ENCODE measurements at places on chromosomes 7 and 10.

DNA sequence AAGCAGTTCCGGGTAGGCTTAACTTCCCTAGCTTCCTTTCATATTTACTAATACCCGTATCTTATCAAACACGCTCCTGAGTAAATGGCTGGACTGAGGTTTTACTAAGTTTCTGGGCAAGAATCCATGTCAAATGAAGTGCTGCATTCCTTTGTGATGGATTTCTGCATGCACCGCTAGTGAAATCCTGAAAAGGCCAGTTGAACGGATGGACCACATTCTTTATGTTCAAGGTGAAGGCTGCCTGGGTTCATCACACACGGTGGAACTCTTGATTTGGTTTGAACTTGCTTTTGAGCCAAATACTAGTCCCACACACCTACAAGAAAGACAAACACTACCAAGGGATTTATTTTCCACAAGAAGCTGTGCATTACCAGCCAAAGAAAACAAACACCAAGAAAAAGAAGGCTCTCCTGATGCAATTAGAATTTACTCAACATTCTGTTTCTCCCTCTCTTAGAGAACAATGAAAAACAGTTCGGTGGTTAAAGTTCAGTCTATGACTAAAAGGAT, 255.0 kb upstream of the SEMA3C start:
- no peak for DNase-seq

DNA sequence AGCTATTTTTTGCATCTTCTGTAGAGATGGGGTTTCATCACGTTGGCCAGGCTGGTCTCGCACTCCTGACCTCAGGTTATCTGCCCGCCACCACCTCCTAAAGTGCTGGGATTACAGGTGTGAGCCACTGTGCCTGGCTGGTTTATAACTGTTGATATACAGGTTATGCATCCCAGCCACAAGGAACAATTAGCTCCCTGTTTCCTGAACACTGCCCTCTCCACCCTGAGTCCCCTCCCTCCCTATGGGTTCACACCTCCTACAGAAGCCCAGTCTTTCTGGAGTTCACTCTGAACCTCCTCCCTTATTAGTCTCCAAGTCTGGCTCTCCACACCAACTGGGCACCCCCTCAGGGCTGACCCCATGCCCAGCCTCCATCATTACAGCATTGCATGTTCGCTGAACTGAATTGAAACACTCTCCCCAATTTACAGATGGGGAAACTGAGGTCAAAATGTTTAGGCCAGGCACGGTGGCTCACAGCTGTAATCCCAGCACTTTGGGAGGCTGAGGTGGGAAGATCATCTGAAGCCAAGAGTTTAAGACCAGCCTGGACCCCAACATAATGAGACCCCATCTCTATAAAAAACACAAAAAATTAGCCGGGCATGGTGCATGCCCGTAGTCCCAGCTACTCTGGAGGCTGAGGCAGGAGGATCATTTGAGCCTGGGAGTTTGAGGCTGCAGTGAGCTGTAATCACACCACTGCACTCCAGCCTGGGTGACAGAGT, 1.7 kb upstream of the CLIP2 start:
- DNase-seq, result no peak

GRCh38 chr7:150969475-150969874, 8.6 kb downstream of the KCNH2 start:
- no peak for DNase-seq

- DNase-seq, result no peak
Observed at GRCh38 chr7:101626069-101626671, 2.9 kb downstream of the MYL10 start.

- no peak for DNase-seq
Observed at GRCh38 chr10:70588859-70589570, 13.5 kb downstream of the PRF1 start.

DNA sequence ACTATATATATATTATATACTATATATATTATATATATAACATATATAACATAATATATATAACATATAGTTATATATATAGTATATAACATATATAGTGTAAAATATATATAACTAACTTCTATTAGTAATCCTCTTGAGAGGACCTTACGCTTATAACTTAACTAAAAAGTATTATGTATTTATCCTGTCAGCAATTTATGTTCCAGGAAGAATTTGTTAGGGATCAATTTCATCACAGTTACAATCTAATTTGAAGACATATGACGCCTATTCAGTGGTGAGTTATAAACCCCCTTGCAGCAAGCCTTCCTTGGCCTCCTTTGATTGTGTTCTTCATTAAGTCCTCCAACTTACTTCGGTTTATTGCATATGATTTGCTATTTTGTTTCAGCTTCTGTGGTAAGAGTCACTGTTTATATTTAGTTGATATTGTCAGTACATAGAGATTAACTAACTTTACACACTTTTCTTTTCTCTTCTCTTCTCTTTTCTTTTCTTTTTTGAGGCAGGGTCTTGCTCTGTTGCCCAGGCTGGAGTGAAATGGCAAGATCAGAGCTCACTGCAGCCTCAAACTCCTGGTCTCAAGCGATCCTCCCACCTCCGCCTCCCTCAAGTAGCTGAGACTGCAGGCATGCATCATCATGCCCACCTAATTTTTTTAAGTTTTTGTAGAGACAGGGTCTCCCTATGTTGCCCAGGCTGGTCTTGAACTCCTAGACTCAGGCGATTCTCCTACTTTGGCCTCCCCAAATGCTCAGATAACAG, 59.7 kb downstream of the ANKRD61 start:
- no peak for DNase-seq

DNA sequence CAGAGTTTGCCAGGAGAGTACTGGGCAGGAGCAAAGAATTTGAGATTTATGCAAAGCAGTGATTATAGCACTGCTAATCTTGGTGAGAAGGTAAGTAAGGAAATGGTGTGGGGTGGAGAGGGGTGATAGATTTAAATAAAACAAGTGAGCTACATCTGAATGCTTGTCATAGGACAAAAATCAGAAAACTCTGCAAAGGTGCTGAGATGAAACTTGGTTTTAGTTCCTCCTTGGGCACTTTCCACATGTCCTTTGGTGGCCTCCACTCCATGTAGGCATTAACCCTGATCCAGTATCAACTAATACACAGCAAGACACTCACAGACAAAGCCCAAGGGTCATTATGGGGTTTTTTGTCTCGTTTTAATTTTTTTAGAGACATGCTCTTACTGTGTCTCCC, 25.7 kb upstream of the FAM107B start:
- DNase-seq, result no peak

- DNase-seq, result no peak
Observed at GRCh38 chr10:124149189-124150042, 56.0 kb upstream of the CHST15 start.

GRCh38 chr7:22700559-22701002, 26.4 kb upstream of the IL6 start:
- DNase-seq, result peak; percentile 64

DNA sequence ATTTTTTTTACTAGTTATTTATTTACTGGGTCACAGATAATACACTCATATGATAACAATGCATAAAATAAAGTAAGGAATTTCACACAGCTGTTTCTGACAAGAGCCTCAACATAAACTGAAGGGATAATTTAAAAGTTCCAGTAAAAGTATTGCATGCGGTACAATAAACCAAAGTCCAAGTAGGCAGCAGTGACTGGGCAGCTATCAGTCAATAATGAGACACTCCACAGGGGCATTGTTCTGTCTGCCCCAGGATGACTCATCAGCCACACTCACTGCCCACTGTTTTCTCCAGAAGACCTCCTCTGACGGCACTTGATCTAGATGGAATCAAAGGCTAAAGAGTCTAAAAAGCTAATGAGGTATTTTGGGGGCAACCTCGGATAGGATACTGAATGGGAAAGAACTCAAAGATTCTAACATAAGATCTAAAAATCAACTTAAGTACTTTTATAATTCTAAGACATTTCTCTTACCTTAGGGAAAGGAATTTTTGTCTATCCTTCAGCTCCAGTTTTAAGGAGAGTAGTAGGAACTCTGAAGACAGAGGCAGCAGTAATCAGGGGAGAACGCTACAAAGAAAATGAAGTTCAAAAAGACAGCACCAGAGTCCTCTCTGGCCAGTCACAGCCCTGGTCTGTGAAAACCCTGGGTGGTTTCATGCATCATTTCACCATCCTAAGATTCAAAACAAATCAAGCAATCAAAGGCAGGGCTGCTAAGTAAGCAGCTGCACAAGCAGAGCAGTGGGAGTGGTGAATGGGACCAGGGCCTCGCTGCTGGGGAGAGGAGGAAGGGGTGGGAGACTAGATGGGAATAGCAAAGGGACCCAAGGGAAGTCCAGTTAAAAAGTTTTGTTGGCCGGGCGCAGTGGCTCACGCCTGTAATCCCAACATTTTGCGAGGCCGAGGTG, 175.1 kb downstream of the AVL9 start:
- no peak for DNase-seq

DNA sequence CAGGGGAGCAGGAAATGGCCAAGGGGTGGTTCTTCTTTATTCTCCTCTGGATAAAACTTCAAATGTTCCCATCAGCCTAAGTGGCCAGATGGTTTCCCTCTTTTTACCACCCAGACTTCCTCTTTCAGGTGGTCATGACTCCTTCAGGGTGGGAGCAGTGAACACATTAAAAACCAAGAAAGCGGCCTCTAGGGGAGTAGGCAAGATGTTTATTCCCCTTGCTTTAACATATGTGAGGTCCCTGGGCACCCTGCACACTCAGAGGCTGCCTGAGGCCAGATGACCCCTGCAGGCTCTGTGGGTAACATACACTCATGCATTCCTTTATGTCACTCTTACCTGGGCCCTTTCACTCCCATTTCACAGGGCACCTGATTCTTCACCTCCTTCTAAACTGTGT, 357.4 kb downstream of the ABCA13 start:
- no peak for DNase-seq

- no peak for DNase-seq
Observed at GRCh38 chr7:75772081-75773077, at the start of gene CCL26. Gene CCL26 (minus strand): TSS chr7:75772211. CDS start chr7:75772176, 35 bp downstream.

GRCh38 chr10:3399756-3400155, 227.2 kb upstream of the PITRM1 start:
- DNase-seq, result no peak

DNA sequence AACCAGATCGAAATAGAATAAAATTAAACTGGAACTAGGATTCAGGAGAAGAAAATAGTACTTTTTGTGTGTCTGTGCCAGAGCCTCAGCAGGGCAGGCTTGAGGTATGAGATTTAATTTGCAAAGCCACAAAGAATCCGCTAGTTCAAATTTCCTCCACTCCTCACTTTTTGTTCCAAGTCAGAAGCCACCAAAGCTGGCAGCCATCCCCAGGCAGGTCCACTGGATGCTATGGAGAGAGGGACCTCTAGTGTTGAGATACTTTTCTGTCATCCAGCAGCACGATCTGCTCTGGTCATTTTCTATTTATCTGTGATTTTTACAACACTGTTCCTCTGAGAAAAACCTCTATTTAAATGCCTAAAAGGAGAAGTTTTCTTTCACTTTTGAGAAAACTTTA, 147.9 kb upstream of the FRMD4A start:
- no peak for DNase-seq

DNA sequence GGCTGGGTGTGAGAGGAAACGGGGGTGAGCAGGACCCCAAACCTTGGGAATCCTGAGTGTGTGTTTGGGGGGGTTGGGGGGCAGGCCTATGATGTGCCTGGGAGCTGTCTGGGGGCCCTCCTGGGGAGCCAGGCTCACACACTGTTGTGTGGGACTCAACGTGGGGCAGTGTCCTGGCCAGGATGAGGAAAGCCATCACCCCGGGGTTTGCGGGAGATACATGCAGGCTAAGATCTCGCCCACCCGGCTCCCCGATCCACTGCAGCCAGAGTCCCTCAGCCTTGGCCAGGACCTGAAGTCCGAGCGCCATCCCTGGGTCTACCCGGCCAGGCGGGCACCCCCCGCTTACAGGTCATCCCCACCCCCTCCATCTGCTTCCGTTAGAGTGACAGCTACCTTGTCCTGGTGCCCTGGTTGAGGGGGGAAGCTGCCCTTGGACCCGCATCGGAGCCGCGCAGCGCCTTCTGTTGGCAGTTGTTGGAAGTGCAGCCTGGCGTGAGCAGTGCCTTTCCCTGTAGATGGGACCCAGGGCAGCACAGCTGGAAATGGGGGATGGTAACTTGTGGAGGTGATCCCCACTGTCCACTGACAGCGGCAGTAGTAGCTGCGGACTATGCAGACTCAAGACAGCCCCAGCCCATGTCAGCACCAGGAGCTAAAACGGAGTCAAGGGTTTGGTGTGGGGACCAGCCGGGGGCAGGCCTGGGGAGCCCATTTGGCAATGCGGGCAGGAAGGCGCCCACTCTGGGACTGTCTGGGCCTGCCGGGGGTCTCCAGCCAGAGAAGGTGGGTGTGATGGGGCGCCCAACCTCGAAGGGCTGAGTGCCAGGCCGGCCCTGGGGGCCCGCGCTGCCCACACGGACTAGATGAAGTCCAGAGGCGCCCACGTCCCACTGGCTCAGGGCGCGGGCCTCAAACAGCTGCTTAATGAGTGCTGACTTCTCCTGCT, 885.6 kb upstream of the ZNF722 start:
- DNase-seq, result no peak

- DNase-seq, result no peak
Observed at GRCh38 chr7:30561389-30561788, 33.3 kb upstream of the GARS1 start.

DNA sequence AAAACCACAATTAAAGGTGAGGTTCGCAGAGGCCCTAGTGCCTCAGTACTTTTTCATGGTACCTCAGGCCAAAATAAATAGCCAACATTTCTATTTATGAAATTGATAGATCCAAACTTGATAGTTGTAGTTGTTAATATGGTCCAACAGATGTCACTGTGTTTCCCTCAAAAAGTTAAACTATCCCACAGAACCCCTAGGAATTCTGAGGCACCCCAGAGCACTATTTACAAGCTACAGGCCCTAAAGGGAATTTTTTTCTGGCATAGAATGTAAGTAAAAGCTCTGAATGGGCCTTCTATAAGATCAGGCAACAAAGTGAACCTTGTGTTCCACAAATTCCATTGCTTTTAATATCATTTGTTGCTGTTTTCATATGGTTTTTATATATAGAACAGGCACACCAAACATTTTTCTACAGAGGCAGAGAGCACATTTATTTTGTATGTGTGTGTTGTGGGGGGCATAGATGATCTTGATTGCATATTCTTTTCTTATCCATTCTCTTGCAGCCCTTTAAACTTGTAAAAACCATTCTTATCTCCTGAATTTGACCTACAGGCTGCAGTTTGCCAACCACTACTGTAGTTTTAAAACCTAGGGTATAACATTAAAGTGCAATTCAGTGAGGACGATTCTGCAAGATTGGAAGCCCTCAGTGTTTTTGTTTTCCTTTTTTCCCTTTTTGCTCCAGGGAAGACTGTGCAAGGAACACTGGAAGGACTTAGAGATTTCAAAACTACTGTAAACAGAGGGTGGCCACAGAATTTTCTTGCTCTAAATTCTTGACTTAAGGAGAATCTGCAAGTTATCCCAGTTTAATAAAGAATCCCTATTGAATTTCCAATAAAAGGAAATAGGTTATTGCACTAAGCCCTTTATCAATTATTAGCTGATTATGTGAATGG, 3.5 kb upstream of the ARL4A start:
- DNase-seq, result no peak

GRCh38 chr10:129883626-129884397, 80.3 kb downstream of the EBF3 start:
- DNase-seq, result no peak

GRCh38 chr10:8043569-8044306, 10.8 kb upstream of the GATA3 start:
- DNase-seq, result no peak

GRCh38 chr10:51685768-51686167, 13.6 kb downstream of the CSTF2T start:
- DNase-seq, result no peak

GRCh38 chr7:43141091-43141490, 28.6 kb downstream of the HECW1 start:
- DNase-seq, result no peak

GRCh38 chr10:46077731-46078413, 31.8 kb upstream of the MSMB start:
- DNase-seq, result no peak

GRCh38 chr10:97174276-97174775, 11.4 kb downstream of the SLIT1 start:
- DNase-seq, result no peak

All from T-helper 1 cell (primary cell).